ENCODE measurements at places on chromosomes 6 and 20.

- H3K27me3 ChIP-seq: no peaks in the 10 kb centered on the region
- H3K27ac ChIP-seq: no peak overlapping the region
- no peak for DNase-seq
- H3K4me1 ChIP-seq: no peaks in the 10 kb centered on the region
- H3K36me3 ChIP-seq: no peaks in the 10 kb centered on the region
Measured at GRCh38 chr6:15079288-15079817, 166.5 kb upstream of the JARID2 start.

- H3K4me3 ChIP-seq: no peak overlapping the region
- H3K36me3 ChIP-seq: no peaks in the 10 kb centered on the region
- no peak for DNase-seq
- no peak overlapping the region for H3K27ac ChIP-seq
- H3K27me3 ChIP-seq: no peaks in the 10 kb centered on the region
Measured at GRCh38 chr6:53042112-53042511, 23.1 kb upstream of the FBXO9 start.

DNA sequence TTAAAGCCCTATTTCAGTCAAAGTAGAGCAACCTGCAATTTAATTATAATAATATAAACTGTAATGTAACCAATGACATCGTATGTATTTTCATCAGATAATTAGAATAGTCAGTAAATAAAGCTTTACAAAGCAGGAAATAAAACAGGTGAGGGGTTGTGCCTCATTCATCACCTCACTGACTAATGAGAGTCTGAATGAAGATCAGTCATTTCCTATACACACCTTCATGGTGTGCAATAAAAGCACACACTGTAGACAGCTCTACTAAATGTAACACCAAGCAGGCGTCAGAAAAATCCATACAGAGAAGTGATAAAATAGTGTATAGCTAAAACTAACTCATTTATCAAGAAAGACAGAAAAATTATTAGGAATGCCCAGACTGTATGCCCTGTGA is 105.9 kb downstream of the MAN1A1 start:
- no peaks in the 10 kb centered on the region for H3K36me3 ChIP-seq
- H3K27ac ChIP-seq: no peak overlapping the region
- no peak for DNase-seq
- H3K4me3 ChIP-seq: no peak overlapping the region
- H3K27me3 ChIP-seq: no peaks in the 10 kb centered on the region
- no peaks in the 10 kb centered on the region for H3K4me1 ChIP-seq

DNA sequence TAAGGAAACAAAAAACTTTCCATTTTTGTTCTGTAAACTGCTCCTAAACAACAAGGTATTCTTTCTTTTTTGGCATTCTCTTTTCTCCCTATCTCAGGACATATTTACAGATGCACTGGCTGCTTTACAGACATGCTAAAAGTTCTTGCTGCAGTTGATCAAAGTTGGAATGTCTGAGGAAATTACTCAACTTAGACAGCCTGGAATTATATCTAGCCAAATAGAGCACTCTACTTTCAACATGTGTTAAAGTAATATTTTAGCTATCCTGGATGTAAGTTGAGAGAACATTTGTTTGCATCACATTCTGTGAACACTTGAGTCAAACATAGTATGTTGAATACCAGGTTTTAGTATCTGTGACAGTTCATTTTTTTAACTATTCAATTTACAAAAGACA is 24.8 kb downstream of the TASP1 start:
- no peaks in the 10 kb centered on the region for H3K36me3 ChIP-seq
- H3K4me1 ChIP-seq: no peaks in the 10 kb centered on the region
- H3K4me3 ChIP-seq: no peak overlapping the region
- H3K27ac ChIP-seq: no peak overlapping the region

- no peaks in the 10 kb centered on the region for H3K4me1 ChIP-seq
- no peak overlapping the region for H3K4me3 ChIP-seq
- H3K27ac ChIP-seq: no peak overlapping the region
- H3K27me3 ChIP-seq: no peaks in the 10 kb centered on the region
- DNase-seq: no peak
Measured at GRCh38 chr6:24848461-24848860, 49.7 kb upstream of the ARMH2 start.

- DNase-seq: no peak
- H3K27me3 ChIP-seq: no peaks in the 10 kb centered on the region
- H3K36me3 ChIP-seq: no peaks in the 10 kb centered on the region
- no peaks in the 10 kb centered on the region for H3K4me1 ChIP-seq
- H3K27ac ChIP-seq: no peak overlapping the region
Measured at GRCh38 chr20:53399083-53399482, 194.6 kb downstream of the ZNF217 start.

- H3K4me3 ChIP-seq: no peak overlapping the region
- H3K27me3 ChIP-seq: no peaks in the 10 kb centered on the region
- DNase-seq: peak; percentile 83
Measured at GRCh38 chr6:8983202-8983688, 547.9 kb upstream of the SLC35B3 start.

DNA sequence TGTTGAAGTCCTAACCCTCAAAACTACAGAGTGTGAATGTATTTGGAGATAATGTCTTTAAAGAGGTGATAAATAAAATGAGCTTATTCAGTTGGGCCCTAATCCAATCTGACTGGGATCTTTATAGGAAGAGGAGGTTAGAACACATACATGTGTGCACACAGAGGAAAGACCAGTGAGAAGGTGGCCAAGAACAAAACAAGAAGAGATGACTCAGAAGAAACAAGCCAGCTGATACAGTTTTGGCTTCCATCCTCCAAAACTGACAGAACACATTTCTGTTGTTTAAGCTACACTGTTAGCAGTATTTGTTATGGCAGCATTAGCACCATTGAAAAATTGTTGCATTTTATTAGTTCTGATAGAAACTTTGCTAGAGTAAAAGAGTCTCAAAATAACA is 609.3 kb upstream of the IMPG1 start:
- no peaks in the 10 kb centered on the region for H3K36me3 ChIP-seq
- no peaks in the 10 kb centered on the region for H3K4me1 ChIP-seq
- no peak overlapping the region for H3K27ac ChIP-seq
- H3K27me3 ChIP-seq: no peaks in the 10 kb centered on the region
- DNase-seq: no peak

DNA sequence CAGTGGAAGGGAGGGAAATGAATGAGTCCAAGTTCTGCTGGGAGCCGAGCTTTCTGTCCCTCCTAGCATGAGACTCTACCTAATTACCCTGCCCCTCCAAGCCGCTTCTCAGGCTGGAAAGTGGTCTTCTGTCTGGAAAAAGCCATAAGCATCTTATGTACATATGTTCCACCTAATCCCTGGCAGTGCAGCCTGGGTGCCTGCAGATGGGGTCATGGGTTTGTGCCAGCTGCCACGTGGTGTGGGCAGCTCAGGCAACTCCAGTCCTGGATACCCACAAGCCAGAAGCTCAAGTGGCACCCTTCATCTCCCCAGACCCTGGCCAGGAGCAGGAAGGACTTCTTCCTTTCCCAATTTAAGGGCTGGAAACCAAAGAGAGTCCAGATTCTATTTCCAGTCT is 253.1 kb downstream of the LY86 start:
- no peak for DNase-seq
- no peak overlapping the region for H3K27ac ChIP-seq
- no peaks in the 10 kb centered on the region for H3K4me1 ChIP-seq

DNA sequence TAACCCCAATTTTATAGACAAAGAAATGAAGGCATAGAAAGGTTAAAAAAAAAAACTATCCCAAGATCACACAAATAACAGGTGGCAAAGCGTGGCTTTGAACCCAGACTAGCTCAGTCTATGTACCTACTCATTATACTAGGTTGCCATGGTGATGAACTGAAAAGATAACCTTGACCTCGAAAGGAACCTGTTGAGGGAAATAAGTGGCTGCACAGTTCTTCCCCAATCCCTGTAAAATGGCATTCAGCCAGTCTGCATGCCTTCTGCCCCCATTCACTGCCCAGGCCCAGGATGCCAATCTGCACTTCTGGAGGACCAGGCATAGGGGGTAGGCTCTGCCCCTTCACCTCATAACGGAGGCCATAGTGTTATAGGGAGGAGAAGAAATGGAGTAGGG is 295.2 kb downstream of the PTPRT start:
- DNase-seq: no peak
- H3K4me1 ChIP-seq: peaks cover 5% of the 10 kb centered on the region
- no peaks in the 10 kb centered on the region for H3K36me3 ChIP-seq

- no peaks in the 10 kb centered on the region for H3K27me3 ChIP-seq
- peak overlapping the region; percentile 31 for H3K4me3 ChIP-seq
- H3K36me3 ChIP-seq: no peaks in the 10 kb centered on the region
- peak; percentile 34 for DNase-seq
Measured at GRCh38 chr6:34143884-34144580, 1.9 kb downstream of the GRM4 start.

DNA sequence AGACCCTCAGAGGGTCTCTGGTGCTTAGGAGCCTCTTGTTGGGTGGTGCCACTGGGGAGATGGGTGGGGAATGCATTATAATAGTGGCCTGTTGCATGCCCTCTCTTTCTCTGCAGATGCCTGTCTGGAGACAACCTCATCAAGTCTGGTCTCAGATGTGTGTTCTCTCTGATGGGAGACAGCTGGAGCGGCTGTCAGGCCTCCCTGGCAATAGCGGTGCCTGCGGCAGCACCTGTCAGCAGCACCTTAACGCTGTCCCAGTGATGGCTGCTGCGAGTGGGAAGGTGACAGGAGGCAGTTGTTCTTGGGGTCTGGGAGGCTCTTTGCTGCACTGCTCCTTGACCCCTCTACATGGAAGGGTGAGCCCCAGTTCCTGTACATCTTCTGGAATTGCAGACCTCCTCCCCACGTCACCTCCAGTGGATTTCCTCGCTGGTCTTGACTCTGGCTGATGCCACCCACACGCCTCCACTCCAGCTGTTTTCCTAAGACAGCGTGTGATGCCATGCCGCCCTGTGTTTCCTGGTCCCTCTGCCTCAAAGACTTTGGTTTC is 63.3 kb upstream of the BLCAP start:
- DNase-seq: no peak
- H3K27ac ChIP-seq: no peak overlapping the region
- H3K36me3 ChIP-seq: no peaks in the 10 kb centered on the region
- no peak overlapping the region for H3K4me3 ChIP-seq
- H3K27me3 ChIP-seq: no peaks in the 10 kb centered on the region
- H3K4me1 ChIP-seq: no peaks in the 10 kb centered on the region

- no peak overlapping the region for H3K27ac ChIP-seq
- no peaks in the 10 kb centered on the region for H3K27me3 ChIP-seq
- H3K36me3 ChIP-seq: no peaks in the 10 kb centered on the region
- no peak for DNase-seq
- H3K4me1 ChIP-seq: no peaks in the 10 kb centered on the region
- no peak overlapping the region for H3K4me3 ChIP-seq
Measured at GRCh38 chr6:77548662-77549366, 85.5 kb upstream of the HTR1B start.

DNA sequence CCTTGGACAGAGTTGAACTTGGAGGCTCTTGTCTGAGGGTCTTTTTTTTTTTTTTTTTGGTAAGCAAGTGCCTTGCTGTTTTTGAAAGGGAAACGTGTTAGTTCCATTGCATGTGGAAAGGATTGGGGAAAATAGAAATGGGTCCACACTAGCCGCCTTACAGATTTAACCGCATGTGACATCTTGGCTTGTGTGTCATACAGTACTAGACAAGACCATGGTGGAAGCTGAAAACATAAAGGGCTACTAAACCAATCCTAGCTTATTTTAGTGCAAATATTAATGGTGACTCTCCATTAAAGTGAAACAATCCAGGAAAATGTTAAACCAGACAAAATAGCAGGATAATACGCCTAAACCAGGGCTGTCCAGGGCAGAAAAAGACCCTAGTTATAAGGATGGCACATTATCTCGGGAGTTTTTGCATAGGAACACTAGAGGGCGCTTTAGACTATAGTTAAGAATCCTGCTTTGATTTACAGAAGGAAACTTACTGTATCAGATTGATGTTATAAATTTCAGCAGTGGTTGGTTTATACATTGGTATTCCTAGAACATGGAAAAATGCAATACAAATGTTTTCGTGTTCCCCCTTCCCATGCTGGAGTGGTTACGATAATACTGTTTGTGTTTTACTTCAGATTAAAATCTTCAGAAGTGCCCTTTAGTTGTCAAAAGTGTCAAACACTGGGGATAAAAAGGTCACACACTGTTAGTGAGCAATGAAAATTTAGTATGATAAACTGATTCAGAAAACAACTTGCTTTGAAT is 59.8 kb upstream of the DEK start:
- peak; percentile 25 for DNase-seq
- no peaks in the 10 kb centered on the region for H3K27me3 ChIP-seq
- H3K36me3 ChIP-seq: no peaks in the 10 kb centered on the region
- H3K4me1 ChIP-seq: no peaks in the 10 kb centered on the region
- H3K27ac ChIP-seq: no peak overlapping the region

DNA sequence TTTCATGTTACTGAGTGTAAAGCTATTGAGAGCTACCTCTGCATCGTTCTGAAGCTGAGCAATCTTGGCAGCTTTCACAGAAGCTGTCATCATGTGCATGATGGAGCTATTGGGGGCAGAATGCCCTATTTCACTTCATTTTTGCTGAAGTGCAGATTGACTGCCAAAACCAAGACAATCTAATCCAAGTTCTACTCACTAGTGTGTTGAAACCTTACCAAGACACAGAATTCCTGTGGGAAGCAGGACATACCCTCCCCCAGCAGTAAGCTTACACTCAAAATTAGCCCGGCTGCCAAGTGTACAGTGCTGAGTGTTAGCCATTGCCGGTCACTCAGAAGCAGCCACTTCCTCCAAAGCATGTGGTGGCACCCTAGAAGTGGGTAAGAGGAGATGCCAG is 177.3 kb upstream of the TENT5A start:
- no peaks in the 10 kb centered on the region for H3K27me3 ChIP-seq
- DNase-seq: no peak
- no peaks in the 10 kb centered on the region for H3K36me3 ChIP-seq
- no peak overlapping the region for H3K4me3 ChIP-seq
- no peak overlapping the region for H3K27ac ChIP-seq

GRCh38 chr6:40054602-40055001 is 120.3 kb upstream of the MOCS1 start:
- no peaks in the 10 kb centered on the region for H3K27me3 ChIP-seq
- H3K4me1 ChIP-seq: no peaks in the 10 kb centered on the region
- DNase-seq: no peak

DNA sequence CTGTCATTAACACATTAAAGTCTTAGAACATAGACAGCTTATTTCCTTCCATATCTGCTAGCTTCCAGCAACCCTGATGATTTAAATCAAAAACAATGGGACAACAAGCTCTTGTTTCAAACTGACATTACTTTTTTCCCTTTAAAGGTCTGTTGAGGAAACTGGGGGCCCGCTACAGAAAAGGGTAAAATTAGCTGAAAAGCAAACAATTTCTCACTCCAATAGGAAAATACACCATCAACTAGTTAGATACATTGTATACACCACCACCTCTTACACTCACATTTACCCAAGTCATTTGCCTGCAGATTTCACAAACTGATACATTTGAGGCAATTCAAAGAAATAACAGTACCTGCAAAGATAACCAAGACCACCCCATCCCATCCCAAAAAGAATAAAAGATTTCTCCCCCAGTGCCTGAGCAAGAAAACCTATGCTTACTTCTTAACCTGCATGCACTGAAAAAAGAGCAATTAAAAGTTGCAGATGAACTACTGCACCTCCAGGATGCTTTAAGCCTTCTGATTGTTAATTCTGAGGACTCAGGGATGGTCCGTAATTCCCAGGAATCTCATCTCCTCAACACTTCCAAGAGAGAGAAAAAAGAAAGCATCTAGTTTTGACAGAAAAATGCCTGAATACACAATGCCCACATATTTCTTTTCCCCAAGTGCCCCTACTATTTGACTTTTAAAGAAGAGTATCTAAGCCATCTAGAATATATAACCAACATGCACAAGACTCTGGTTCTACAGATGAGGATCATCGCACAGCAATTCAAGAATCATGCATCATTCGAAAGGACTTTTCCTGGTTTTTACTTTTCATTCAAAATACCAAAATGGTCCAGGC is 5.6 kb downstream of the ZMYND8 start:
- H3K27ac ChIP-seq: peak overlapping the region; percentile 99
- no peaks in the 10 kb centered on the region for H3K36me3 ChIP-seq
- H3K4me3 ChIP-seq: no peak overlapping the region
- no peaks in the 10 kb centered on the region for H3K27me3 ChIP-seq

Data from testis (tissue), 5 donors.